ENCODE measurements at places on chromosomes 7 and 10. TPM values are rescaled to one million over a fixed set of nuclear protein-coding genes. Genes with fewer than 3 reads are reported as not detected.

DNA sequence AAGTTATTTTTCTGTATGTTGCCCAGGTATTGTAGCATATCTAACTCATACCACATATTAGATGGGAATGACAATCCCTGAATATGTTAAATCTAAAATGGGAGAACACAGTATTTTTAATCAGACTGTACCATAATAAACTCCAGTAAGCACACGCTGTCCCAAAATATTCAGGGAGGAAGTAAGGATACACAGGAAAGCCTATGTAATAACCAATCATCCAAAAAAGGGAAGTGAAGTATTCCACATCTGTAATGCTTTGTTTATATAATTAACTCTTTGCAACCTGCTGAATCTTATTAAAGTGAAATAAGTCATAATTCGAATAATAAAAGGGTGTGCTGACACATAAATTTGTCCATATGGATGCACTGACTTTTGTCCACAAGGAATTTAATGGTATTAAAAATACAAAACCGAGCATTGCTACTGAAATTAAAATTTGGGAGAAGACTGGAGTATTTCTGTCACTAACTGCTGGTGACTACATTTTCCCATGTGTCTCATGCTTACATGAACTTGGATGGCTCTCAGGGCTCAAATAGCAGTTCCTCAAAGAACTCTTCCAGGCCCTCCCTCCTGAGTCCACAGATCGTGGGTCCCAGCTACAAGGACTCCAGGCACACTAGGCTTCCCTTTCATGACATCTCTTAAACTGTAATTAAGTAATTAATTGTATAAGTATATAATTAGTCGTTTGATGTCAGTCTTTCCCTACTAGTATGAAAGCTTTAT, 120.6 kb downstream of the NEBL start:
- no peak for DNase-seq

SLC18A2 gene
- not detected for total RNA-seq

GRCh38 chr7:12031638-12032037, 179.5 kb upstream of the TMEM106B start:
- DNase-seq = peak; percentile 27

CPED1 gene
- 0.20 TPM for total RNA-seq

NOC3L gene
- 12.0 TPM for total RNA-seq

- DNase-seq = no peak
These were observed 63.8 kb downstream of the HBP1 start for GRCh38 chr7:107232568-107233090.

GRCh38 chr7:29609162-29610037, 45.8 kb downstream of the PRR15 start:
- DNase-seq = peak; percentile 29

FZD8 gene
- total RNA-seq = 24.6 TPM

DNA sequence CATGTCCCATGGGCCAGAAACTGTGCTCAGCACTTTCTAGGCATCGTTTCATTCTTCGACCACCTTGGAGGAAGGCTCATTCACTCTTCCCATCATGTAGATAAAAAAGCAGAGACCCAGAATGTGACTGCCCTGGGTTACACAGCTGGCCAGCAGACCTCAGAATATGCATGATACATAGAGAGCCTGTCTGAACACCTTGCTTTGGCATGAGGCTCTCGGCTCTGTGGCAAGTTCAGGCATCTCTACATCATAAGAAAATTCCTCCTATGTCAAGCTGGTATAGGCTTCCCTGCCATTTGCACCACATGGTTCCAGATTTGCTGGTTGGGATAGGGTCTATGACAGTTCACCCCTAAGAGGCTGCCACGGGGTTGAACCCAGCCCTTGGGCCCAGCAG, 134.1 kb downstream of the CDH23 start:
- no peak for DNase-seq

DNA sequence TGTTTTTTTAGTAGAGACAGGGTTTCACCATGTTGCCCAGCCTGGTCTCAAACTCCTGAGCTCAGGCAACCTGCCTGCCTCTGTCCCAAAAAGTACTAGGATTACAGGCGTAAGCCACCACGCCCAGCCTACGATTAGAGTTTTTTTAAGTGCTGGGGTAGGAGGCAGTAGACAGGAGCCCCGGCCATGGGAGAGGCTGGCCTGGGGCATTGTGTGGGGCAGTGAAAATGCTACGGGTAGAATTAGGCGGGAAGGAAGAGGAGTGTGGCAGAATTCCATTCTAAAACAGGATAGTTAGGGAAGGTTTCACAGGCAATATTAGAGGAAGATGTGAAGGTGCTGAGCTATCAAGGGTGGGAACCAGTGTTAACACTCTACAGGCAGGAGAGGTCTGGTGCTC, 31.3 kb upstream of the FXYD4 start:
- no peak for DNase-seq

DNA sequence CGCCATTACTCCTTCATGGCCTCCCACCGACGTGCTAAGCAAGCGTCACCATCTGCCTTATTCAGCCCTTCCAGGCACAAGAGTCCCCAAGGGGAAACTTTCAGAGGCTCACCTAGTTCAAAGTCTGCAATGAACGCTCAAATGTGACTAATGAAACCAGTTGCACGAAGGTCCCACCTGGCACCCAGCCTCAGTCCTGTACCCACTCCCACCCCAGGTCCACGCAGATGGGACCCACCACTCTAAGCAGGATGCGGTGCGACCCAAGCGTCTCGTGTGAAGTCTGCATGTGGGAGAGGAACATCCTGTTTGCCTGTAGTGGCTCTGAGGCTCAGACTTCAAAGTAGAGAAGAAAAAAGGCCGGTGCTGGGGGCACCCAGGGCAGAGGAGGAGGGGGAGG, 40.3 kb downstream of the RGS10 start:
- DNase-seq = no peak

DNA sequence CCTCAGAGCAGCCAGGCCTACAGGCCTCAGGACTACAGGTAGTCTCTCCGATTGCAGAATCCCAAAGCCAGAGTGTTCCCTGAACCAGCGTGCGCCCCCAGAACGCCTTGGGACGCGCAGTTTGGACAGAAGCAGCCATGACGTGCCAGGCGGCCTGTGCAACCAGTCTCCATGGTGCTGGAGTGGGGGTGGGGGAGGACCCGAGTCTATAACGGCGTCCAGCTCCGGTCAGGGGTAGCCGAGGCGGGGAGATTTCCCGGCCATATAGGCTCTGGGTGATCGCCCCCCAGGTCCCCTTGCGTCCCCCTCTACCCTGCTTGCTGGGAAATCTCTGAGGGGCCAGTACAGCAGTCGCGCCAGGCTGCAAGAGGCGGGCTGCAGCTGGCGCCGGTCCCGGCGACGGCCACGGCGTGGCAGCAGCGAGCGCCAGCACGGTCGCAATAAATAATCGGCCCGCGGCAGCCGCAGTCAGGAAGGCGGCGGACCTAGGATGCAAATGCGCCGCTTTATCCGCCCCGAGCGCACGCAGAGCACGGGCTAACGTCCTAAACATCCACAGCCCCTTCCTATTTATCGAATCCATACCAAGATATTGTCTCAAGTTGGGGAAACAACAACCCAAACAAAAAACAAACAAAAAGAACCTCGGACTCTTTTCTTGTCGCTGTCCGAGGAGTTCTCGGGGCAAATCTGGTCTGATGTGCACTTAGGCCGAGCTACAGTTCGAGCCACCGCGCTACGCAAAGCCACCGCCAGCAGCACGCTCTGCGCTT, 1.6 kb downstream of the HOXA3 start:
- DNase-seq = peak; percentile 89

GIMAP8 gene
- 88.7 TPM for total RNA-seq

DNA sequence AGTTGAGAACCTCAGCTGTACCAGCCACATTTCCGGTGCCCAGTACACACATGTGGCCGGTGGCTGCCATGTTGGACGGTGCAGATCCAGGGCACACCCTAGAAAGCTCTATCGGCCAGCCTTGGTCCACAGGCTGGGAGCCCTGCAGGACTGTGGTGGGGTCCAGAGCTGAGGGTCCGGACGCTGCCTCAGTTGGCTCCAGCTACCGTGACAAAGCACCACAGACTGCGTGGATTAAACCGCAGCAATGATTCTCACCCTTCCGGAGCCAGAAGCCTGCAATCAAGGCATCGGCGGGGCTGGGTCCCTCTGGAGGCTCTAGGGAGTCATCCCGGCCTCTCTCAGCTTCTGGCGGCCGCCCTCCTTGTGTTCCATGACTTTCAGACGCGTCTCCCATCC, 50.1 kb downstream of the PDGFA start:
- DNase-seq = no peak

GIMAP4 gene
- 197 TPM for total RNA-seq

- DNase-seq = peak; percentile 99
These were observed at the start of gene ABCB8 for GRCh38 chr7:151028131-151028947. TSS of gene ABCB8 (plus strand) at chr7:151028450. CDS start at chr7:151028516, 66 bp downstream.

- no peak for DNase-seq
These were observed 15.6 kb upstream of the PARP12 start for GRCh38 chr7:140078392-140078791.

DNA sequence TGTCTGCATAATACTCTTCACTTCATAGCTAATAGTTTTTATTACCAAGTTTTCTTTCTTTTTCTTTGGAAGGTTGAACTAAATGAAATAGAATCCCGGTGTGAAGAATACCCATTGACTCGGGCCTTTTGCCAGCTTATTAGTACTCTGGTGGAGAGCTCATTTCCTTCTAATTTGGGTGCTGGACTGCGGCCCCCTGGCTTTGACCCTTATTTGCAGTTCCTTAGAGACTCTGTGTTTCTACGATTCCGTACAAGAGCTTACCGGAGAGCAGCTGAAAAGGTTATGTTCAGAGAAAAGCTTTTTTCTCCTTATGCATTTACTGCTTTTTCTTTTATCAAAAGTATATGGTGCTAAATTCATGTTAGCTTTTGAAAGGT, 40.2 kb downstream of the NUP205 start:
- no peak for DNase-seq

- DNase-seq = no peak
These were observed 75.0 kb downstream of the BICC1 start for GRCh38 chr10:58587676-58588075.

WNT8B gene
- not detected for total RNA-seq

SHH gene
- under 0.01 TPM for total RNA-seq

DNA sequence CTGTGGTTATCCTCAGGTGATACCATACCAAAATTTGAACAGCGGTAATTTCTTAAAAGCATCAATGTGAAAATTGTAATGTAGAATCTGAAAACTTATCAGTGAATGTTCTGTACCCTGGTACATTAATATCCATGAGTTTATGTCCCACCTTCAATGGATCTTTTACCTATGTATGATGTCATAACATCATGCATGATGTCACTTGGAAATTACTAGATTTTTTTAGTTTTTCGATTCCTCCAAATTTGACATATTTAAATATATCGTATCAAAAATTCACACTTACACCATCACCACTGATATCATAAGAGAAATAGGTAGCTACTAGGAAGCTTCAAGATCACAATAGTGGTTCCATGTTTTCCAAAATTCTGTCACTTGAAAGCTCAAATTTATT, 95.0 kb upstream of the AKR1E2 start:
- DNase-seq = no peak

DNA sequence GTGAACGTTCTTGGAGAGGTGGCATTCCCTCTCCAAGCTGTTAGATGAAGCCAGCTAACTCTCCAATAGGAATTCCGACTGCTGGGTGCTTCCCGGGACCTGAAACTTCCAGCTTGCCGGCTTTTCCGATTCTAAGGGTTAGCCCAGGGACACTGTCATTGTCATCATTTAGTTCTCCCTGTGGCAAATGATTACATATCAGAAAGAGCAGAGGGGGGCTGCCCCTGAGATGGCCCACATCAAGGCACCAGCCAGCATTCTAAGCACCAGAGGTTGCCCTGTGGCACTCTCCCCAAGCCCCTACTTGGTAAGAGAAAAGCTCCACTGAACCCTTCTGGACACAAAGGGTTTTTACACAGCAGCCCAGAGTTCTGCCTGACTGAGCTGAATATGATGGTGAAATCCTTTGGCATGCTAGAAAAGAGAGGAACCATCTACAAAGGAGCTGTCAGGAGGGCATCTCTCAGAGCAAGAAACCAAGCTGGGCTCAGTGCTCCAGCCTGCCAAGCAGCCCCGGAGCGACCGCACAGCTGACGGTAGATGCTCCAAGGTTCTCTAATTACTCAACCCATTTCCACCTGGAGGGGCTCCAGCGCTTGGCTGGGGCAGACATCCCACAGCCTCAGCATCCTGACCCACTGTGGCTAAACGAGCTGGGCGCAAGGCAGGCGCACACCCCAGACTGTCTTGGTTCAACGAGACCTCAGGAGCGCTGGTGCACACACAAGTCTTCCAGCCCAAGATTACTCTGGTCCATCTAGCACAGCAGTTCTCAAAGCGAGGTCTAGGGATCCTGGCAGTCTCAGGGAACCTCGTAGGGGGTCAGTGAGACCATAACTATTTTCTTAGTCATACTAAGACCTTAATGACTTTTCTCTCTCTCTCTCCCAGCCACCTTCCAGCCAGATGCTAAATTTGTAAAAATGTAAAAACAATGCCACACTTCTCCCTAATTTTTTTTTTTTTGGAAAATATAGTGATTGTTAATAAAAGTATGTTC, 160.5 kb downstream of the GFRA1 start:
- DNase-seq = no peak

CFTR gene
- total RNA-seq = not detected

DNA sequence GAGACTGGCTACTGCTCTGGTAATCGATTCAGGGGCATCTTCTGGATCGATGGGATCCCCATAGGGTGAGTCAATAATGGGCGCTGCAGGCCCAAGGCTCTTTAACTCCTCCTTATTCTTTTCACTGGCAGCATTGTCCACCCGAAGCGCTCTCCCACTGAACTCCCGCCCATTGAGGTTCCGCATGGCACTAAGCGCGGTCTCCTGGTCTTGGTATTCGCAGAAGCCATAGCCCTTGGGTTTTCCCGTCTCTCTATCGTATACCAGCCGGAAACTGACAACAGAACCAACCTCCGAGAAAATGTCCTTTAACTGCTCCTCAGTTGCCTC, 285 bp downstream of the CSTF2T start:
- DNase-seq = no peak

DNA sequence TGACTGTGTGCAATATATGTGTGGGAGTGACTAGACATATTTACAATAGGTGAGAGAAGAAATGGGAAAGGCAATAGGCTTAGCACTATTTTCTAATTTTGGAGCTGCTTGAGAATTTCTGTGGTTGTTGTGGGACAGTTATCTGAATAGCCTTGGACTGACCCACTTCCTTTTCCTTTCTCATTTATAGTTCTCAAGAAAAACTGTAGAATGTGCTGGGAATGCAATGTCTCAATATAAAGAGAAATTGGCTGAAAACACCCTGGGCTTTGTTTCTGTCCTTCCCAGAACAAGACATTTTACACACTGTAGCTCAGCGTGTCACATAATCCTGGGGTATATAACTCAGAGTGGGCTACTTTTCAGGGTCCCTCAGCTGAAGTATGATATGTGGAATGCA, 153.0 kb upstream of the RHOBTB1 start:
- DNase-seq = no peak

DNA sequence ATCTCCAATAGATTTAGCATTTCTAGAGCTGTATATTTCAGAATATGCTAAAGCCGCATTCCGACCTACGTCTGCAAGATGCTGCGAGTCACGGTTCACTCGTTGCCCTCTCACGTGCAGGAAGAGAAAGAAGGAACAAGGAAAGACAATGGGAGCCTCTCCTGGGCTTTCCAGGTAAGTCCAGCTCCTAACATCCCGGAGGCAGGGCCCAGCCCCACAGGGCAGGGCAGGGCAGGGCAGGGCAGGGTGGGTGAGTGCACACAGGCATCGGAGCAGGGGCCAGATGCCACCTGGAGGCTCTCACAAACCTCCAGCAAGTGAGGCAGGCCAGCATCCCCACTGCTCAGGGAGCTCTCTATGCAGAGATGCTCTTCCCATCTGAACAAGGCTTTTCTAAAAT, 50.8 kb downstream of the VOPP1 start:
- DNase-seq = no peak

- no peak for DNase-seq
These were observed 266.9 kb upstream of the NFE2L3 start for GRCh38 chr7:25885057-25885576.

Data from lung microvascular endothelial cell (primary cell).